ENCODE measurements at places on chromosomes 6 and 20.

DNA sequence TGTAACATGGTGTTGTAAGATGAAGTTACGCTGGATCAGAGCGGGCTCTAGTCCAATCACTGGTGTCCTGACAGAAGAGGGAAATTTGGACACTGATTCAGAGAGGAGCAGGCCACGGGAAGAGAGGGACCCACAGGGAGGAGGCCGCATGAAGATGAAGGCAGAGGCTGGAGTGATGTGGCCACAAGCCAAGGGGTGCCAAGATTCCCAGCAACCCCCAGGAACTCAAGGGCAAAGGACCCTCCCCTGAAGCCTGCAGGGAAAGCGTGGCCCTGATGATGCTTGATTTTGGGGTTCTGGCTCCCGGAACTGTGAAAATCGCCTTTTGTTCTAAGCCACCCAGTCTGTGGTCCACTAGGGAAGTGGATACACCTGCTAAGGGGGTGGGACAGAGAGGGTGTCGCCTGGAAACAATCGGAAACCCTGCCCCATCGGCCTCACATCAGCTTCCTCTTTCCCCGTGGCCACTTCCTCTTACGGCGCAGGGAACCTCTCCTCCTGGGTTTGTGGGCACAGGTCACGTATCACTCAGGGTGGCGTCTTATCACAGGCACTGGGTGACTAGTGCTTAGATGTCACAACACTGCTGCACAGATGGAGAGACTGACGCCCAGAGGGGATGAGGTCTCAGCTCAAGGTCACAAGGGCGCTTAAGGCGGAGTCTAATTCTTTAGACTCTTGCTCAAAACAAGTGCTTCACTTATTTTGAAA is 58.0 kb downstream of the SULF2 start:
- no peak for DNase-seq

GRCh38 chr20:21518292-21518991 is 4.6 kb upstream of the NKX2-2 start:
- no peak for DNase-seq

DNA sequence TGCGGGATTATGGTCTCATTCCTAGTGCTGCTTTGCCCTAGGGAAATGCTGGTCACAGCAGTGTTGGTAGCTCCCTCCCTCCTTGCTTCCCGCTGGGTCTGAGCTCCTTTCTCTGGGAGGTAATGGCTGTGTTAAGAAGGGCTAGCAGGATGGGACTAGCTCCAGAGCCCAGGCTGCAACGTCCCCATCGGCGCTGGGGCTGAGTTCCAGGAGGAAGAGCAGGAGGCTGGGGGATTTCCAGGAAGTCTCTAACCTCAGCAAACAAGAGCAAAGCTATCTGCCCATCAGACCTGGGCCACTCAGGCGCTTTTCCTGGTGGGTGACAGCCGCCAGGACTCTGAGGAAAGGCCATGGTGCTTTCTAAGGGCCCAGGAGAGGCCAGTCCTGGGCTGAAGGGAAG is 174.2 kb downstream of the DLL1 start:
- DNase-seq: no peak

GRCh38 chr20:39810309-39810708 is 848.2 kb downstream of the DHX35 start:
- no peak for DNase-seq

- DNase-seq: no peak
Measured at GRCh38 chr6:135331002-135331401, 149.9 kb downstream of the MYB start.

- DNase-seq: no peak
Measured at GRCh38 chr20:57013217-57013616, 253.2 kb downstream of the BMP7 start.

DNA sequence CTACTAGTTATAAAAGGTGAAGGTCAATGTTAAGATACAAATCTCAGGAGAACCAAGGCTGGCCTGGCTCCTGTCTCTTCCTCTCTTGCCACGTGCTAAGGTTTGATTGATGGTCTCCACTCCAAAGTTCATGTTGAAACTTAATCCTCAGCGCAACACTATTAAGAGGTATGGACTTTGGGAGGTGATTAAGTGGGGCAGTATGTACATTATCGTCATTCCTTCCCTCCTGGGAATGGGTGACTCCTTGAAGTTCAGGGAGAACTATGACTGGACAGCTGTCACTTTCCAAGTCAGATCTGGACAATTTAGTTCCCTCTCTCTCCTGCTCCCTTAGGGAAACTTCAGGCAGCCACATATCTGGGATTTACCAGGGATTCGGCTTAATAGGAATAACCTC is 50.5 kb downstream of the KCNK5 start:
- no peak for DNase-seq

- no peak for DNase-seq
Measured at GRCh38 chr6:169838346-169839028, 87.1 kb downstream of the ERMARD start.

DNA sequence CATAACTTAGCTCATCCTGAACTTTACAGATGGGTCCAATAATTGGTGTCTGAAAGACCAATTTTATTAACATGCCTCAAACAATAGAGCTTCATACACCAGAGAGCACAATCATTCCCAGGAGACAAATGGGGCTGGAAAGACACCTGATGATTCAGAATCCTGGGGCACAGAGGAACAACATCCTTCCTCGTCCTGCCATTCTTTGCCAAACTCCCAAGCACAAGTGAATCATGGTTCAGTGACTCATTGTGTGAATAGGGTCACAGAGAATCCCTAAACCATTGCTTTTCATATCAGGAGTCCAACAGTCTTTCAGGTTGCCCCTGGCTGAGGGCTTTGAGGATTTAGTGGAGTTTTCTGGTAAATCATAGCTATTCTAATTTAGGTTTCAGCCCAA is 266.4 kb upstream of the BMP2 start:
- peak; percentile 76 for DNase-seq

GRCh38 chr6:80015839-80016435 is 11.5 kb downstream of the TTK start:
- DNase-seq: no peak

- DNase-seq: no peak
Measured at GRCh38 chr6:8389036-8389818, 46.1 kb downstream of the SLC35B3 start.

DNA sequence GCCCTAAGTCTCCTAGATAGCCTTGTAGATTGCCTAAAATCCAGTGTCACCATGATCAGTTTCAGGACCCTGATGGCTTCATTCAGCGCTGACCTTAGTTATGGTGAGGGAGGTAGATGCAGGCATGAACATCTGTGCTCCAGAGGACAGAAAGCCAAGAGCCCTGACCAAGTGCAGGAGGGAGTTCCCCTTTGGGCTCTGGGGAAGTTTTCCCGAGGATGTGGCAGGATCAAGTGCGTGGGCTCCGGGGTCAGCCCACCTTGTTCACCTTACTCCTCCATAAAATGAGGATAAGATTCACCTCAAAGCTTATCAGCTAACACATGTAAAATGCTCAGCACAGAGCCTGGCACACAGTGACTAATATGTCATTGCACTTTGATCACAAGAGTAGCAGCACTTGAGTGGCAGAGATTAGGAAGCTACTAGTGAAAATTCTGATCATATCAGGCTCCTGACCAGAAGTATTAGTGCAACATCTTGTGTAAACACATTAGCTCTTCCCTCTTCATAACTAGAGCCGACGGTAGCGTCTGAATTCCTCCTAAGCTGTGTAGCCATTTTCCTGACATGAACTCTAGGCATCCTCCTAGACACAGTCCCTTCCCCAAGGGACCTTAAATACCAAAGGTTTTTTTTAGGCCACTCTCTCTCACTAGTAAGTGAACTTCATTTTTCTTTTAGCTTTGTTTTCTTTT is 125.2 kb downstream of the SULF2 start:
- no peak for DNase-seq

DNA sequence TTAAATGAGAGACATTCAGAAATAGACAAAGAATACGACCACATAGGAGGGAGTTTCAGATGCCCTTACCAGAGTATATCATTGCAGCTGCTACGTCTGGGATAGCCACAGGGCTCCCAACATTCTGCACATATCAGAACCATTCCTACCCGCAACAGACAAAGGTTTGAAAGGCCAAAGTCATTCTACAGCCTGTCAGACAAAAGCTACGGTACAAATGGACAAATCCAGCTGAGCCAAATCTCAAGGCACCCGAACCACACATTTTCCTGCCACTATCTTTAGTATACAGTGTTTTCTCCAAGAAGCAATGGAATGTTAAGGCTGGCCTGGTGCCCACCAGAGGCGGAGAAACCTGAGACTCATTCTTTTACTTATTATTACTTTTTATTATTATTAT is 30.5 kb upstream of the LYRM2 start:
- no peak for DNase-seq

DNA sequence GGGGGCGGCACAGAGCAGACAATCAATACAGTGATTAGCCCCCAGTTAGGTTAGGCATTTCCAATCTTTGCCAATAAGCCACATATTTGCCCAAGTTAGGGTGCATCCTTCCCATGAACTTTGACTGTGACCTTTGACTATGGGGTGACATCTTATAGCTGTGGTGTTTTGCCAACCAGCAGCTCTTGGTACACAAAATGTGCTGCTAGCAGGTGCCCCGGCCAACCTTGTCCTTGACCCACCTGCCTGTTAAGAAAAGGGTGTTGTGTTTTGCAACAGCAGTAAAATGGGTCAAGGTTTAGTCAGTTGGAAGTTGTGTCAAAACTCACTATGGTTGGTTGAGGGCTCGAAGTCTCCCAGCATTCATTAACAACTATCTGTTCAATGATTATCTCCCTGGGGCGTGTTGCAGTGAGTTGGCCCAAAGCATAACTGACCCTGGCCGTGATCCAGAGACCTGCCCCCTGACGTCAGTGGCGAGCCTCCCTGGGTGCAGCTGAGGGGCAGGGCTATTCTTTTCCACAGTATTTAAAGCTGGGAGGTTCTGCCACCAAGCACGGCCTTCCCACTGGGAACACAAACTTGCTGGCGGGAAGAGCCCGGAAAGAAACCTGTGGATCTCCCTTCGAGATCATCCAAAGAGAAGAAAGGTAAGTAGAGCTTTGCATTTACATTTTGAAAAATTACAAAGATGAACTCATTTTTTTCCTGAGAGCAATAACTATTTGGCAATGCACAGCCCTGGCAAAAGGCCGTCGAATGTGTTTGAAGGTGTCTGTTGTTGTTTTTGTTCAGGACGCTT is at the start of gene PCK1:
Gene PCK1 (plus strand): TSS at position 557 of the 802 bp plus-strand sequence. CDS start 302 bp downstream, outside the sequence.
- no peak for DNase-seq

DNA sequence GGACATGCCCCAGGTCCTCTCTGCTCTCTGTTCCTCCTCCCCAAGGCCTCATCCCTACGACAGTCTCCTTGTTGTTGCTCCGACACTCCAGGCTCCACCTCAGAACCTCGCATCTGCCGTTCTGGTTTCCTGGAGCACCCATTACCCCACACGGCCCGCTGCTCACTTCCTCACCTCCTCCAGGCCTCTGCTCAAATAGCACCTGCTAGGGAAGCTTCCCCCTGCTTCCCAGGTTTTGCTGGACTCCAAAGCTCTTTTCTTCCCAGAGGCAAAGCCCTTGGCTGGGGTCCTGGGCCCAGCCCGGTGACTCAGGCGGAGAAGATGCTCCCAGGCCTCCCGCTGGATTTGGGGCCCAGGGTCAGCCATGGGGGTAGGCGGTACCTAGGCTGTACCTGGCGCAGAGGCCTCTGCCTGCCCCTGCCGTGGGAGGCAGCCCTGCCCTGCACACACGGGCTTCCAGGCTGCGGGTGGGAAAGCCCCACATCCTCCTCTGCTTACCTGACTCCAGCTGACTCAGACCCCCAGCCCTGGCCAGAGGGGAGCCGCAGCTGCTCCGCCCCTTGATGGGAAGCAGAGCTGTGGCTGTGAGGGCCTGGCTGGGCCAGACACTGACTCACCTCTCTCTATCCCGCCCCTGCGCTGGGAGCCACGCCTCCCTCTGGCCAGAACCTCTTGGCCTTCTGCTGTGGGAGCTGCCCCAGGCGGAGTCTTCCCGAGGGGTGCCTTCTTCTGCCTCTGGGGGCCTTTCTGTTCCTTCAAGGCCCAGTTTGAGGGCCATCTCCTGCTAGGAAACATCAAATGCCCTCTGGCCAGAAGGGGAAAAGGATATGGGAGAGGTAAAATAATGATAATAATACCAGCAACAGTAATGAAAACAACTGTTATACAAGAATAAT is 130.5 kb downstream of the CEBPB start:
- DNase-seq: peak; percentile 89

- DNase-seq: peak; percentile 60
Measured at GRCh38 chr6:130969791-130970491, 93.1 kb downstream of the EPB41L2 start.

DNA sequence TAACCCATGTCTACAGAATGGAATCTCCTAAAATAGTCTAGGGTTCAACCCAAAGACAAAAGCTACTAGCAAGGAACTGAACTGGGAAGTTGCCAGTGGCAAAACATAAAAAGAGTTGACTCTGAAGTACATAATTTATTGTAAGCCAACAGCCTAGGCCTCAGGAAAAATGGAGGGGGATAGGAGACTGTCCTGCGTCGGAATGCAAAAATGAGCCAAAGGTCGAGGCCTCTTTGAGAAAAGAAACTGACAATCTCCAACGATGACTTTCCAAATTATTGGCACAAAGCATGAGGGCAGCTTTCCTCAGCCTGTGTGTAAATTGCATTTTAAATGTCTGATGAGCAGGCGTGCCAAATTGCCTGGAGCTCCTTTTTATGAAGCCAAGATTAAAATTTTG is 2.1 kb downstream of the COL12A1 start:
- no peak for DNase-seq

- DNase-seq: no peak
Measured at GRCh38 chr20:57415771-57416170, 24.6 kb downstream of the RBM38 start.

GRCh38 chr20:59039233-59039632 is 3.4 kb downstream of the PRELID3B start:
- no peak for DNase-seq

DNA sequence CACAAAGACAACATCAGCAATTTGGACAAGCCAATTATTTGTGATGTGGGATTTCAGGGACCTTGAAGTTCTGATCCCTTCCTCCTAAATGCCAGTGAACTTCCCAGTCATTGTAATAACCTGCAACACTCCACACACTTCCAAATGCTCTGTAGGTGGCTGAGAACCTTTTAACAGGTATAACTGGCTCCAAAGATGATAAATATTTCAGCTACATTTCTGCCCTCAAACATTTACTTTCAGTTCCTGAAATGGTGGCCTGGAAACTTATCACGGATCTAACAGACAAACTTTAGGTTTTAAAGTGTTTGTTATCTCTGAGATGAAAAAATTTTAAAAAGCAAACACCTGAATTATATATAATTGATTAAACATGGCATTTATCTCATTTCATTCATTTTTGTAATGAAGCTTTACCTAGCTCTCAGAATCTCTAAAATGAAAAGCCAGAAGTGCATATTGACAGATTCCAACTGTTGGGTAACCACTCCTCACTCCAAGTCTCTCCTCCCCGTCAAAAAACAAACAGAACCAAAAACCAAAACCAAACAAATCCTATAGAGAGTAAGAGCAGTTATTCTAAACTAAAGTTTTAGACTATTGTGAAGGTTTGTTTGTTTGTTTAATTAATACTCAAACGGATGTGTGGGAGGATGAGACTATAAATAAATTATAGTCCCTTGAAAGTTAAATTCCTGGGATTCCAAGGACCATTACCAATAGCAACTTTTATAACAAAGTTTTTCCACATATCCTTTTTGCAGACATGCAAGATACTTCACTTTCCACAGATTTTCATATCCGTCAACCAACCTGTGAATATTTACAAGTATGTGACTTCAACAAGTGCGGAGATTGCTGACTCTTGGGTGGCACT is 12.4 kb upstream of the KIAA0408 start:
- DNase-seq: no peak

Data from foreskin fibroblast (primary cell).